ENCODE measurements at places on chromosomes 5 and 9.

GRCh38 chr5:93073547-93073946 is 507.5 kb downstream of the NR2F1-AS1 start:
- no peak for DNase-seq

DNA sequence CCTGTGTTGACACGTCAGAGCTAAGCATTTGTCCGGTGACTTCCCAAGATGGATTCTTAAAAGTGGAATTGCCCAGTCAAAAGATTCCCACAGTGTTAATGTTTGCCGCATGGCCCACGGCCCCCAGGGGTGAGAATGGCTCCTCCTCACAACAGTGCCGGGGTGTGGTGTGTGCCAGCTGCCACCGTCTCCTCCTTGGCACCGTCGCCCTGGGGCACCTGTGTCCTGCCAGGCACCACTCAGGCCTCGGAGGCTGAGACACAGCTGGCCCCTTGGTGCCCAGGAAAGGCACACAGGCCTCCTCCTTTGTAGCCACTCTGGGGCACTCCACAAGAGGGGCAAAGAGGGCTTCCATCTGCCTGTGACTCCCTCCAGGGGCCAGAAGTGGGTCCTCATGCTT is 4.3 kb downstream of the KCNT1 start:
- DNase-seq, result no peak

DNA sequence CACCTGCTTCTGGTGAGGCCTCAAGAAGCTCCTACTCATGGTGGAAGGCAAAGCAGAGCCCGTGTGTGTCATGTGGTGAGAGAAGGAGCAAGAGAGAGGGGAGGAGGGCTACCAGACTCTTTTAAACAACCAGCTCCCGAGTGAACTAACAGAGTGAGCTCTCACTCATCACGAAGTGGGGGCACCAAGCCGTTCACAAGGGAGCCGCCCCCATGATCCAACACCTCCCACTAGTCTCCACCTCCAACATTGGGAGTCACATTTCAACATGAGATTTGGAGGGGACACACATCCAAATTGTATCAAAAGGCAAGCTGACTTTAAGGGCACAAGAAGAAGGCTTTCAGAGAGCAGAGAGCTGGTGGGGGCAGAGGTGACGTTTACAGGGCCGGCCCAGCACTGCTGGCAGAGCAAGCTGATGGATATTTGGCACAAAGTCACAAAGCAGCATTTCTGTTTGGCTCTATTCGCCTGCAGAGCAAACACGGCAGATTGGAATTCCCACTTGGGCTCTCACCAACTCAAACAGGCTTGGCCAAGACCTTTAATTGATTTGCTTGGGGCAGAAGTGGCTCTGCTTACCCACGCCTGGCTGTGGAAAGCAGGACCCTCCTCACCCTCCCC is 20.0 kb downstream of the PITX1 start:
- no peak for DNase-seq

GRCh38 chr5:110899566-110900412 is 161.0 kb downstream of the SLC25A46 start:
- DNase-seq, result no peak

GRCh38 chr9:121225240-121225639 is 23.6 kb upstream of the RAB14 start:
- DNase-seq, result no peak

- DNase-seq, result no peak
These were observed 118.0 kb downstream of the VAV2 start for GRCh38 chr9:133874060-133874657.

GRCh38 chr5:179343021-179343718 is 2.1 kb downstream of the ADAMTS2 start:
- no peak for DNase-seq
